NCI-H748 treated with DMSO at 0.1 percent for 48 hours (cell line): ENCODE measurements at places on chromosomes 2 and 18.

DNA sequence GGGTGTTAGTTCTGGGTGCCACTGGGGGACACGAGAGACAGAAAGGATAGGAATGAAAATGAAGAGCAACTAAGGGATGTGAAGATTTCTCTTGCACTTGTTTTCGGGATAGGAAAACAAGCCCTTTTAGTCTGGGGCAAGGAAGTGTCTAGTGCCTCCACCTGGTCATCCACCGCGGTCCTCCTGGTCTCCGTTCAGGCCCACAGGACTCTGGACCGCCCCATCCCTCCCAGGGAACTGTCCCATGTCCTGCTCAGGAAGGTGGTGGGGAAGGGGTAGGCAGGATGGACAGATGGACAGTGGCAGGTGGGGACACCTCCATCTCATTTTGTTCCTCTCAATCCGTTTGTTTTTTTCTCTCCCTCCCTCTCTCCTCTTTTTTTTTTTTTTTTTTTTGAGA is 45.9 kb downstream of the AGAP1 start:
- DNase-seq = no peak

- DNase-seq = no peak
Measured at GRCh38 chr2:209610631-209611030, 161.0 kb upstream of the UNC80 start.

- DNase-seq = no peak
Measured at GRCh38 chr2:231110551-231110950, 14.3 kb downstream of the HTR2B start.

GRCh38 chr2:120807751-120808150 is 72.1 kb downstream of the GLI2 start:
- no peak for DNase-seq

DNA sequence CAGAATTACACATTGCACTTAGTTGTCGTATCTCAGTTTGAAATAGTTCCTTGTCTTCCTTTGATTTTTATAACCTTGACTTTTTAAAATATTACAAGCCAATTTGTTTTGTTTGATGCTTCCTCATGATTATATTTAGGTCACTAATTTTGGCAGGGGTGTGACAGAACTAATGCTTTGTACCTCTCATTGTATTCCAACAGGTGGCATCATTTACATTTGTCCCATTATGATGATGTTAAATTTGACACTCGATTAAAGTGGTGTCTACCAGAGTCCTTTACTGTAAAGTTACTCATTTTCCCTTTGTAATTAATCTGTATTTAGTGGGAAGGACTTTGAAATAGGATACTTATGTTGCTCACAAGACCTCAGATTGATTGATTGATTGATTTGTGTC is 21.5 kb upstream of the MFSD2B start:
- DNase-seq = no peak

- DNase-seq = no peak
Measured at GRCh38 chr2:5539282-5540165, 152.7 kb upstream of the SOX11 start.

DNA sequence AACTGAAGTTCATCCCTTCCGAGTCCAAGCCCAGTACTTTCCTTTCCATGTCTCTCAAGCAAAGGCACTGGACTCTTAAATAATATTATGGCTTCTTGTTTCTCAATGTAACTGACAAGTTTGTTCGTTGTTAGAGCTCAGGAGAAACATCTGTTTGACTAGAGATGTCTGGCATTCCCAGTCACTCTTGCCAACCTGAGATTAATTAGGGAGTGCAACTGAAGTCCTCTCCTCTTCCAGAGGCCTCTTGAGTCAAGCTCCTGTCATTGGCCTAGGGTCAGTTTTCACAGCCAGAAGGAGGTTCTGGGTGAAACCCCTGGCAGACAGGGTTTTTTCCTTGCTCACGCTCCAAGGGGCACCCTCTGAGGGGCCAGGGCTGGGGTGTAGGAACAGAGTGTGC is 196.1 kb downstream of the AGPS start:
- DNase-seq = no peak

GRCh38 chr18:78804206-78805030 is 175.2 kb upstream of the SALL3 start:
- no peak for DNase-seq

DNA sequence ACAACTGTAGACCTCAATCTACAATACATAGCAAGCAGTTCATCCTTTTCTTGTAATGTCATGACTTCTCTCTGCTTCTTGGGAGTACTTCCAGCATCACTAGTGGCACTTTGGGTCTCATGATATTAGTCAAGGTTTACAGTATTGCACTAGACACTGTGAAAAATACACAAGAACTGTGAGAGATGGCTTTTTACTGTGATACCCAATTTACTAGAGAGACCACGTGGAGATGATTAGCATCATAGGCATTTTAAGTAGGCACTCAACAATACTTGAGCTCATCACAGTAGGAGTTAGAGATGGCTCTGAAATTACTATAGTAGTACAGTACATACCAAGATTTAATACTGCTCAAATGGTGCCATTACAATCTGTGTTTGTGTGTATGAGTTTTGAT is 112.8 kb upstream of the EML6 start:
- DNase-seq = no peak

GRCh38 chr2:3113122-3113521 is 264.5 kb downstream of the EIPR1 start:
- DNase-seq = no peak

GRCh38 chr18:61824733-61825363 is 68.0 kb downstream of the RNF152 start:
- no peak for DNase-seq

DNA sequence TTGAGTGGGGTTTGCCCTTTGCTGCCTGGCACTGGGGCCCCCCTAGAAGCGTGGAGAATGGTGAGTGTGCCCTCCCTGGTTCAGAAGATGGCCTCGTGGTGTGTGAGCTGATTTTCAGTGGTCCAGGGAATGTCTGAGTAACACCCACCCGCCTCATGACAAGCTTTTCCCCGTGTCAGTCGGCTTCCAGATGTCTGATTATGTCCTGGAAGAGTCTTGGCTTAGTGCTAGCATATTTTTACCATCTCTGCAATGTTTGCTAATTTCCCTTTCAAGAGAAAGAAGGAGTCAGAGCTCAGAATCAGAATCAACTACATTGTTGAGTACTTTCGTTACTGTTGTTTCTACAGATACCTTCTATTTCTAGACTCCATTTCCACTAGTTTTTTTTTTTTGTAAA is 214.7 kb downstream of the SEPTIN10 start:
- no peak for DNase-seq

DNA sequence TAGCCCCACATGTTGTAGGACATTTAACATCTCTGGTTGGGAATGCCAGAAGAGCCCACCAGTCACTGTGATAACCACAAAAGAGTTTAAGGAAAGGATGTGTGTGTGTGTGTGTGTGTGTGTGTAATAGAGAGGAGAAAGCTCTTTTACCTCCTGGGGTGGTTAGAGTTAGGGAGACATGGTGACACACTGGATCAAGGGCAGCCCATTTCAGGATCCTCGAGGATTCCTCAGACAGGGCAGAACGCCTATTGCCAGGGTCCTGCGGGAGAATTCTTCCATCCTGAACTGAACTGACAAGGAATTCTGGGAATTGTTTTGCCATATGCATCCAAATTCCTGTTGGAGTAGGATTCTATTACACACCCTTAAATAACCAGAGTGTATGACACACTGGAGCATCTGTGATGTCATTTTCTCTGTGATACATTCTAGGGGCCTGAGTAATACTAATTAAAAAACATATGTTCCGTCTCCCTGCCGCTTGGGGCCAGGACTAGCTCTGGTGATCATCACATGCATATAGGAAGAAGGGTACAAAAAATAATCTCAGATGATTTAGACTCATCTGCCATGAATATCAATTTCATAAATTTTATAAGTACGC is 156.4 kb upstream of the MMADHC start:
- no peak for DNase-seq

- no peak for DNase-seq
Measured at GRCh38 chr2:142954493-142954892, 77.0 kb downstream of the KYNU start.

GRCh38 chr18:24016643-24017042 is 2.1 kb downstream of the TTC39C start:
- DNase-seq = peak; percentile 55

GRCh38 chr2:164620873-164621763 is at the start of gene GRB14:
TSS of gene GRB14 (minus strand) at chr2:164621482. CDS start at chr2:164621309, 173 bp downstream.
- DNase-seq = peak; percentile 68

DNA sequence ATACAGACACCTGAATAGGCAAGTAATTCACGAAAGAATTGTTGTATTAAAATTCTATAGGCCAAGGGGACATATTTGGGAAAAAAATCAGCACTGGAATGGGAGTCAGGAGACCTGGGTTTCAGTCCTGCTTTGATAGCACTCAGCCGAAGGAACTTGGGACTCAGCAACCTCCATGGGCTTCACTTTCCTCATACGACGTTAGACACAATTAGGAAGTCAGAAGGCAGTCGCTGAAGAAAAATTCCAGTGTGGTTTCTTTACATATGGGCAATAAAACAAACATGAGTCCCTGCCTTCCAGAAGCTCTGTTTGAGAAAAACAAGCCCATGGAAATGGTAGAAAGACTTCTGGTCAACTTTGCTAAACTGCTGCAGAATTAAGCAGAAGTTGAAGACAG is 15.1 kb upstream of the CYRIA start:
- DNase-seq = no peak

- DNase-seq = no peak
Measured at GRCh38 chr18:36481201-36481657, 183.7 kb downstream of the FHOD3 start.

DNA sequence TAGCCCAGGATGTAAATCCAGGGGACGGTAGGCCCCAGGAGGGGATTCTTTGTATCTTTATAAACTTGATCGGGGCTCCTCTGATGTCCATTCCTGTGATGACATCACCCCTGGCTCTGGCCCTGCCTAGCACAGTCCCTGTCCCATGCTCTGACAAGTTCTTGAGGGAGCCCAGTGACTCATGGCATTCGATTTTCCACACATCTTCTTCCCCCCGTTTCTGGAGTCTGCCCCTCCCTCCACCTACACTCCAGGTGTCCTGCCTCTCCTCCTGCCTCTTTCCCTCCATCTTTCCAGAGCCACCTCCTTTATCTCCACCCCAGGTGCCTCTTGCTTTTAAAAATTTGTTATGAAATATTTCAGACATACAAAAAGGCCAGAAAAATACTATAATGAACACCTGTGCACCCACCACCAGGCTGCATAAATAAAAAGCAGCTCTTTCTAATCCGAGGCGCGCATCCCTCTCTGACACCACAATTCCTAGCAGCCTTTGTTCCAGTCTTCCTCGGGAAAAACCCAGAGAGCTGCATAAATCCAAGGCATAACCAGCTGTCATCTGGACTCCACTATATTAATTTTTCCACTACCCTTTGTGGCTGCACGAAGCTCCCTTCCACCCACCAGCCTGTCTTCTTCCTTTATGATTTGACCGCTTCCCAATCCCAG is 207.7 kb downstream of the ZBTB7C start:
- DNase-seq = no peak

DNA sequence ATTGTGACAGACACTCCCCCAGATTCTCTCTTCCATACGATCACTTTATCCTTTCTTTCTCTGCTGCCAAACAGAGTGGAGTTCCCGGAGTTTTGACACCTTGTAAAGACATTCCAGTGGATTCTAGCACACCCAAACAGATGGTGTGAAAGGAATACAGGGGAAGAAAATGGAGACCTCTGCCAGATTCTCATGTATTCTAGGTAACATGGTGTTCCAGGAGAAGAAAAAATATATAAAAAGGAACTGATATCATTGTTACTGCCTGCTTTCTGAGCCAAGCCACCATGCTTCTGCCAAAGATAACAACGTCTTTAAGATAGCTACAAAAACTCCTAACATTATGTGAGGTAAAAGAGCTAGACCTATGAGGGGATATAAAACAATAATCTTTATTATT is 136.5 kb downstream of the TXNL1 start:
- DNase-seq = no peak

DNA sequence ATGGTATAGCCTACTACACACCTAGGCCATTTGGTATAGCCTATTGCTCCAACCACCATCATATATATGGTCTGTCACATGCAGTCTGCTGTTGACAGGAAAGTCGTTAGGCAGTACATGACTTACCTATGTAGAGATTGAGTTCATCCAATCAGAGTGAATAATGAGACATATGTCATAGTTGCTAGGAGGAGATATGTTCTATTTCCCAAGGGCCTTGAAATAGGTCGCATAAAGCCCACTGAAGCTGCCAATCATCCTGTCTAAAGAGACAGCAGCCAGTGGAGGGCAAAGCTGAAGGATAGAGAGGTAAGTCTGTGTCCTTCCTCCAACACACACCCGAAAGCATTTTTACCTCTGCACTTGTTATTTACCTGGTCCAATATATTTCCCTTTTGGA is 263.4 kb downstream of the PTPRM start:
- DNase-seq = no peak

GRCh38 chr2:72722492-72723070 is 103.3 kb downstream of the EXOC6B start:
- no peak for DNase-seq

- DNase-seq = no peak
Measured at GRCh38 chr2:28716265-28716865, 35.3 kb upstream of the PPP1CB start.

- no peak for DNase-seq
Measured at GRCh38 chr2:84844141-84844540, 36.7 kb downstream of the TRABD2A start.

- DNase-seq = no peak
Measured at GRCh38 chr2:239936838-239937581, 88.1 kb downstream of the NDUFA10 start.

GRCh38 chr2:151358166-151358970 is 976 bp downstream of the TNFAIP6 start:
- no peak for DNase-seq

DNA sequence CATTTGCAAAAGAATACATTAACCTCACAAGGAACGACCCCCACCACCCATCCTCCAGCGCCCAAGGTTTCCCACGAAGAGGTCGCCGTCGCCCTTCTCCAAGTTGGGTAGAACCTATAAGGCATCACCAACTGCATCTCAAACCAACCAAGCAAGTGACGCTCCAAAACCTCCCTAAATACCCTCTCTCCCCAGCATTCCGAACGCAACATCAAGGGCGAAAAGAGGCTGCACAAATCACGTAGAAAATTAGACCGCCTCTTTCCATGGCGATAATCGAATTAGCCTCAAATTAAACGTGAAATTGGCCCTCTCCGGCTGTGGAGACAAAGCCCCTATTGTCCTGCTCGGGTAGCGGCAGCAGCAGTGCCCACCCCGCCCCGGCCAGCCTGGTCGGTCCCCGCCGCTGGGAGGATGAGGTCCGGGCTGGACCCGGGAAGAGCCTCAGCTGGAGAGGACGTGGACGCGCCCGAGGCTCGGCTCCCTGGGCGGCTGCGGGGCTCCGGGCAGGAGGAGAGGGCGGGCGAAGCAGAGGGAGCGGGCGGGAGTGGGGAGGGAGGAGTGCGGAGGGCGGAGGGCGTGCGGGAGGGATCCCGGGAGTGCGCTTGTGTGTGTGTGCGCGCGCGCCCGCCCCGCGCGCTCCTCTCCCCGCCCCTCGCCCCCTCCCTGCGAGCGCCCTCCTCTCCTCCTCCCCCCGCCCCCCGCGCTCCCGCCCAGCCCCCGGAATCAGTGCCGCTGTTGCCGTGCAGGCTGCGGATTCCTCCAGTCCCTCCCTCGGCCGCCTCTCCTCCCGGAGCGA is at the start of gene SPTBN1:
SPTBN1 (plus strand) TSS at position 765 of the 799 bp plus-strand sequence. CDS start 70,092 bp downstream, outside the sequence.
- peak; percentile 45 for DNase-seq

- no peak for DNase-seq
Measured at GRCh38 chr18:12921178-12921577, 26.6 kb upstream of the SEH1L start.

GRCh38 chr2:236341721-236342120 is 77.5 kb upstream of the ASB18 start:
- no peak for DNase-seq

GRCh38 chr18:9366126-9366714 is 31.6 kb downstream of the TWSG1 start:
- peak; percentile 33 for DNase-seq
